ENCODE measurements at places on chromosomes 1 and 21. TPM values are rescaled to one million over a fixed set of nuclear protein-coding genes. Genes with fewer than 3 reads are reported as not detected.

DNA sequence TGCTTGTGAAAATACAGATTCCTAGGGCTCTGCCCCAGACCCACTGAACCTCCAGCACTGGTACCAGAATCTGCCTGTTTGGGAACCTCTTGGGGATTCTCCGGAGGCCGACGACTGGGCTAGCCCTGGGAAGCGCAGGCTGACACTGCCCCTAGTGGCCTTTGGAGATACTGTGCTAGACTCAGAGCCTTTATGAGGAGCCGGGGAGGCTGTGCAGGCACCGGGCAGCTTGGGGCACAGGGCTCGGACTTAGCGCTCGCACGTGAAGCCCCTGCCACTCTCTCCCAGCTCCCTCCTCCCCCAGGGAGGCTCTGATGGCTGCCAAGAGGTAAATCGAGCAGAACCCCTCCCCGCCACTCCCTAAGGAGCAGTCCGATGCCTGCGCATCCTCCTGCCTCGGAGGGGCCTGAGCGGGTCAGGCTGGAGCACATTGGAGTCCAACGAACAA lies 144.6 kb upstream of the TNR start:
- H3K27me3 ChIP-seq = no peaks in the 10 kb centered on the region
- no peak overlapping the region for H3K4me3 ChIP-seq
- H3K4me1 ChIP-seq = no peaks in the 10 kb centered on the region
- H3K36me3 ChIP-seq = no peaks in the 10 kb centered on the region
- H3K27ac ChIP-seq = no peak overlapping the region
- peak; percentile 21 for DNase-seq

- H3K4me3 ChIP-seq = no peak overlapping the region
- no peak overlapping the region for H3K27ac ChIP-seq
- no peaks in the 10 kb centered on the region for H3K4me1 ChIP-seq
- H3K27me3 ChIP-seq = no peaks in the 10 kb centered on the region
- no peak for DNase-seq
- H3K36me3 ChIP-seq = no peaks in the 10 kb centered on the region
These were observed 37.2 kb upstream of the HMGB4 start for GRCh38 chr1:33826711-33827110.

DNA sequence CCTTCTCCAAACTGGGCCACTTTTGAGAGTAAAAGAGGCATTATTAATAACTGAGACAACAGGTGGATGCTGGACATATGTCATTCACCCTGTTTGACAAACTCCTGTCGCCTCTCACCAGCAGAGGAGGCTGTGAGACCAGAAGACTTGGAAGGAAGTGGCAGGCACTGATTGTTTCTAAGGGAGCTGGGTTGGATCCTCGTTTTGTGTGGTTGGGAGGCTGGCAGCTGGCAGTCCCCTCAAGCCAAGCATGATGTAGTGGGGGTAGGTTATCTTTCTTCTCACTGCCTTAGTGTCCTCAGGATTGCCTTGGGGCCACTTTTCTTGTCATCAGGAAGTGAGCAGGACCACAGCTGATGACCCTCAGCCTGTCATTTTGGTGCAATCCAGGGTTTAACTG lies 86.5 kb upstream of the KCNJ15 start:
- DNase-seq = no peak
- H3K4me1 ChIP-seq = peaks cover 12% of the 10 kb centered on the region
- H3K27me3 ChIP-seq = no peaks in the 10 kb centered on the region
- H3K27ac ChIP-seq = no peak overlapping the region
- no peaks in the 10 kb centered on the region for H3K36me3 ChIP-seq
- no peak overlapping the region for H3K4me3 ChIP-seq

- H3K27me3 ChIP-seq = no peaks in the 10 kb centered on the region
- no peaks in the 10 kb centered on the region for H3K36me3 ChIP-seq
- H3K4me1 ChIP-seq = no peaks in the 10 kb centered on the region
- H3K27ac ChIP-seq = no peak overlapping the region
- no peak overlapping the region for H3K4me3 ChIP-seq
- no peak for DNase-seq
These were observed 58.3 kb downstream of the KCNJ15 start for GRCh38 chr21:38315122-38315521.

DNA sequence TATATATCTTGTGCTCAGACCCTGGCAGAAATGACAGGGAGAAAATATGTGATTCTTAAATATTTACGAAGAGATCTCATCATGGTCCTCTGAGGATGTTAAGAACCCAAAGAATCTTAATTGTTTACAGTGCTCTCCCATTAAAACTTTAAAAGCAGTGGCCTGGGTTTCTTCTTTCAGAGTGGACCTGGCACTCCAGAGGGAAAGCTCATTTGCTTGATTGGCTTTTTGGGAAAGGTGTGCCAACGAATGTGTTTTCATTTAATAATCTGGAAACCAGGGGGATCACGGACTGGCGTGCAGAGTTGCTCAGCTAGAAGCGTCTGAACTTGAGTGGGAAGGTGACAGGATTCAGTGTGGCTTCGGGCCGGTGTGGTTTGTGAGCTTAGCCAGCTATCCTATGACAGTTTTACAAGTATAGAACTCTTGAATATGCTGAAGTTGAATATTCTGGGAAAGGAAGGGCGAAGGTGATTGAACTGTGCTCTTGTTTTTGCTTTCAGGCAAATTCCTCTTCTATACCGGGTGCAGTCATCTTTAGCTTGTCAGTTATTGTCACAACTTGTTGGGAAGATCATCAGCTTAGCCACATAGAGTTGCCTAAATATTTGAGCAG lies 154.8 kb downstream of the C1orf21 start:
- H3K4me3 ChIP-seq = no peak overlapping the region
- no peaks in the 10 kb centered on the region for H3K4me1 ChIP-seq
- no peak overlapping the region for H3K27ac ChIP-seq
- DNase-seq = no peak

DNA sequence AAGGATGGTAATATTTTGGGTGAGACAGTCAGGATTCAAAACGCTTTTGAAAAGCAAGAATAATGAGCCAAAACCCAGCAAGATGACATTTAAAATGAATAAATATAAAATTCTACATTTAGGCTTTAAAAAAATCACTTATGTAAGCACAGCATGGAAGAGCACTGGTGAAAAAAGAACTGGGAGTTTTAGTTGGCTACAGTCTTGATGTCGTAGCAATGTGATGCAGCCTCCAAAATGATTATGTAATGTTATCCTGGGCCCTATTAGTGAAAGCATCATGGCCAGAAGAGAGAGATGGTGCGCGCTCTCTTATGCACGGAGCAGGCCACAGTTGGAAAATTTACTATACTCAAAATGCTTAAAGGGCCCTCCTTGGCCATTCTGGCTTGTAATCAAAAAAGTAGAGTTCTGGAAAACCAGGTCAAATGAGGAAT lies 5.1 kb downstream of the KCNJ9 start:
- DNase-seq = no peak
- peaks cover 4% of the 10 kb centered on the region for H3K4me1 ChIP-seq
- no peaks in the 10 kb centered on the region for H3K27me3 ChIP-seq
- no peaks in the 10 kb centered on the region for H3K36me3 ChIP-seq
- H3K27ac ChIP-seq = no peak overlapping the region
- no peak overlapping the region for H3K4me3 ChIP-seq

DNA sequence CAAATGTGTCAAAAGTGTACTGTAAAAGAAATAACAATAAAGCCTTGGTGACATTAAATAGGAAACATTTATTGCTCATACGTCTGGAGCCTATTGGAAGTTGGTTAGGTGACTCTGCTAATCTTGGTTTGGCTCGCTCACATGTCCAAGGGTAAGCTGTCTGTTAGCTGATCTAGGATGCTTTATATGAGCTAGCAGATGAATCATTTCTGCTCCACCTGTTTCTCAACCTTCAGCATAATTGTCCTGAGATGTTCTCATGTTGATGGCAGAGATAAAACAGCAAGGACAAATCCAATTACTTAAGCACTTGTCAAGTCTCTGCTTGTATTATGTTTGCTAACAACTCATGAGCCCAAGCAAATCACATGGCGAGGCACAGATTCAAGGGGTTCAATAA lies 56.0 kb upstream of the CD53 start:
- H3K36me3 ChIP-seq = no peaks in the 10 kb centered on the region
- no peak overlapping the region for H3K27ac ChIP-seq
- no peaks in the 10 kb centered on the region for H3K4me1 ChIP-seq
- no peaks in the 10 kb centered on the region for H3K27me3 ChIP-seq
- no peak overlapping the region for H3K4me3 ChIP-seq
- no peak for DNase-seq

GRCh38 chr1:99119188-99119587 lies 114.5 kb upstream of the PLPPR5 start:
- no peak overlapping the region for H3K4me3 ChIP-seq
- H3K27ac ChIP-seq = no peak overlapping the region
- no peaks in the 10 kb centered on the region for H3K36me3 ChIP-seq
- DNase-seq = no peak
- H3K4me1 ChIP-seq = no peaks in the 10 kb centered on the region

DNA sequence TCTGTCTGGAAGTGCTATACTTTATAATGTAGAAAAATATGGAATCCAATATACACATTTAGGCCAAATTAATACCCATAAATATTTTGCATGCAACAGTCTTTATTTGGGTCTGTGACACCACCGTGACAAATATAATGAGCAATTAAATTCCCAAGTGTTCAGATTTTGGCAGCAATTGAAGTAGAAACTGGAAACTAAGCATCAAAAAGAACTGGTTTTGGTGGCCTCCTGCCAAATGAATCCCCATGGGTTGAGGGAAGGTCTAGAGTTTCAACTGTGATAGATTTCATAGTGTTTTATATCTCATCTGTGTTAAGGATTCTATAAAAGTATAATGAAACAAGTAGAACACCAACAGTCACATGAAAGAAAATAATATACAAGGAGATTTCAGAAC lies 88.4 kb downstream of the DPYD start:
- H3K4me1 ChIP-seq = no peaks in the 10 kb centered on the region
- DNase-seq = no peak
- H3K4me3 ChIP-seq = no peak overlapping the region

GRCh38 chr21:41294548-41295231 lies 21.9 kb upstream of the FAM3B start:
- H3K36me3 ChIP-seq = no peaks in the 10 kb centered on the region
- H3K4me3 ChIP-seq = no peak overlapping the region
- H3K27ac ChIP-seq = no peak overlapping the region

- H3K4me3 ChIP-seq = no peak overlapping the region
- no peaks in the 10 kb centered on the region for H3K36me3 ChIP-seq
- peaks cover 5% of the 10 kb centered on the region for H3K4me1 ChIP-seq
- H3K27me3 ChIP-seq = no peaks in the 10 kb centered on the region
- no peak for DNase-seq
These were observed 45.7 kb downstream of the UBE4B start for GRCh38 chr1:10078494-10078893.

DNA sequence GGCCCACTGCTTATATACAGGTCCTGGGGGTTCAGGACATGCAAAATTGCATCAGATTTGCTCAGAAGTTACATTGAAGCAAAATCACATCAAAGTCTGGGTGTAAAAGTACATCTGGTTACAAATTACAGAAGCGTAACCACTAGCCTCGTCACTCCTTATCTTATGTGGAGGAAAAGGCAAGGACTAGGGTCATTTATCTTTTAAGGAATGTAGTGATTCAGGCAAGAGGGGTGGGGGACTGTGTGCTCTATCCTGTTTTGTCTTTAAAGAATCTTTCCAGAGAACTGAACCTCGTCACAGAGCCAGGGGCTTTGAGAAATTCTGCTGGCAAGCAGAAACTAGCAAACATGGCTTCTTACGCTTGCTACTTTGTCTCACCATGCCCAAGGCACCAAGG lies 61.1 kb upstream of the RAB4A start:
- peak; percentile 61 for DNase-seq
- H3K27ac ChIP-seq = no peak overlapping the region
- H3K4me1 ChIP-seq = peaks cover 11% of the 10 kb centered on the region
- no peaks in the 10 kb centered on the region for H3K27me3 ChIP-seq
- H3K36me3 ChIP-seq = no peaks in the 10 kb centered on the region
- H3K4me3 ChIP-seq = no peak overlapping the region

GRCh38 chr1:206461602-206462455 lies 8.4 kb upstream of the IKBKE start:
- no peaks in the 10 kb centered on the region for H3K36me3 ChIP-seq
- DNase-seq = peak; percentile 80
- no peaks in the 10 kb centered on the region for H3K4me1 ChIP-seq
- H3K27ac ChIP-seq = no peak overlapping the region
- no peaks in the 10 kb centered on the region for H3K27me3 ChIP-seq
- H3K4me3 ChIP-seq = no peak overlapping the region

DNA sequence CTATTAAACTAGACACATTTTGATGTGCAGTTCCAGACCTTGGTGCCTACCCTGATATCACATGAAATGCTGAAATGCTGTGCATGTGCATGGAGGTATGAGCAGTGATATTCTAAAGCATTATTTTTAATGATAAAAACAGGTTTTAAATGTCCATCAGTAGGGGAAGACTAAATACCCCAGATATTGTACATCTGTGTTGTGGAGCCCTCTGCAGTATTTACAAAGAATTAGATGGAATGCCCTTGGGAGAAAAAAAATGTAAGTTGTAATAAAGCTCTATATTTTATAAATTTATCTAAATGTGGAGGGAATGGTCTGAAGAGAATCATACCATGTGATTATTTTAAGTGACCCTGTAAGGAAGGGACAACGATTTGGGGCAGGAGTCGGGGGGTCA lies 39.1 kb upstream of the IGSF5 start:
- no peak for DNase-seq
- H3K27me3 ChIP-seq = no peaks in the 10 kb centered on the region
- H3K27ac ChIP-seq = no peak overlapping the region
- H3K4me3 ChIP-seq = no peak overlapping the region
- no peaks in the 10 kb centered on the region for H3K36me3 ChIP-seq

DNA sequence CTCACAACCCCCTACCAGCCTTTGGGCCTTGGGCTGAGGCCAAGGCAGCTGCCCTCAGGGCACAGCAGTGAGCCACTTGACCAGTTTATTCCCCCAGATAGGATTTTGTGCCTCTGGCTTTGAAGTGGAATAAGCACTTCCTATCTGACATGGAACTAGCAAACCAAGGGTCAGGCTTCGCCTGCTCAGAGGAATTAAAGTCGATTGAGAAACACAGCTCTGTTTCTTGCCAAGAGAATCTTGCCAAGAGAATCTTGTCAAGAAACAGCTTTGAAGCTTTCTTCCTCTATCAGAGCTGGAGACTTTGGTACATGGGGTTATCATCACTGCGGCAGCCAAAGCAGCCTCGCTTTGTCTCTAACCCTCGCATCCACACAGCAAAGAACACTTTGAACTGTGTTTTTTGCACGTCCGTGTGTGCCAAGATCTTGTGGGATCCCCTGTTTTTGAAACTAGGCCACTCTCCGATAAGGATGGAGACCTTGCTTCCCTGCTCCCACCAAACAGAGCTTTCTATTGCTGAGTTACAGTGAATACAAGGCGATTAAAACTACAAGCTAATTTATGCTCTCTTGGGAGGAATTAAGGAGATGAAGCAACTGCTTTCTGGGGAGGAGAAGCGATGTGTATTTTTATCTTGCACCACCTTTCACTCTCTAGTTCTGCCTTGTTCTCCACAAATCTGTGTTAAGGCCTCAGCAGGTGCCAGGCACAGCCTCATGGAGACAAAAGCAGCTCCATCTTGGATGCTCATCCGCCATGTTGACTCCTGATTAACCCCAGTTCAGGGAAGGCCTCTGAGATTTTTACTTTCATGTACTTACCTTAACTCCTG lies 67.3 kb downstream of the RHOU start:
- peak; percentile 92 for DNase-seq
- no peaks in the 10 kb centered on the region for H3K27me3 ChIP-seq
- H3K4me3 ChIP-seq = no peak overlapping the region
- H3K27ac ChIP-seq = peak overlapping the region; percentile 66

GRCh38 chr1:28078680-28079626 lies 9.5 kb downstream of the EYA3 start:
- H3K27me3 ChIP-seq = no peaks in the 10 kb centered on the region
- no peak overlapping the region for H3K27ac ChIP-seq
- no peaks in the 10 kb centered on the region for H3K36me3 ChIP-seq
- no peak overlapping the region for H3K4me3 ChIP-seq
- H3K4me1 ChIP-seq = no peaks in the 10 kb centered on the region

The TNFRSF25 gene
- total RNA-seq = 8.1 TPM

The MXRA8 gene
- total RNA-seq = 107 TPM

The MARK1 gene
- 2.3 TPM for total RNA-seq

The LCK gene
- 0.87 TPM for total RNA-seq

The KCNE1 gene
- total RNA-seq = 4.7 TPM

Data from ovary (tissue), 10 donors.